Stimulated activated CD8-positive, alpha-beta memory T cell treated with anti-CD3 and anti-CD28 coated beads, Interleukin-7, amount 100 ng/mL, for 4 hours (primary cell): ENCODE measurements at places on chromosomes 7 and 10.

GRCh38 chr7:140635816-140636215 lies 4.8 kb downstream of the DENND2A start:
- DNase-seq: no peak

GRCh38 chr7:89514970-89515369 lies 639.3 kb upstream of the STEAP1 start:
- no peak for DNase-seq

DNA sequence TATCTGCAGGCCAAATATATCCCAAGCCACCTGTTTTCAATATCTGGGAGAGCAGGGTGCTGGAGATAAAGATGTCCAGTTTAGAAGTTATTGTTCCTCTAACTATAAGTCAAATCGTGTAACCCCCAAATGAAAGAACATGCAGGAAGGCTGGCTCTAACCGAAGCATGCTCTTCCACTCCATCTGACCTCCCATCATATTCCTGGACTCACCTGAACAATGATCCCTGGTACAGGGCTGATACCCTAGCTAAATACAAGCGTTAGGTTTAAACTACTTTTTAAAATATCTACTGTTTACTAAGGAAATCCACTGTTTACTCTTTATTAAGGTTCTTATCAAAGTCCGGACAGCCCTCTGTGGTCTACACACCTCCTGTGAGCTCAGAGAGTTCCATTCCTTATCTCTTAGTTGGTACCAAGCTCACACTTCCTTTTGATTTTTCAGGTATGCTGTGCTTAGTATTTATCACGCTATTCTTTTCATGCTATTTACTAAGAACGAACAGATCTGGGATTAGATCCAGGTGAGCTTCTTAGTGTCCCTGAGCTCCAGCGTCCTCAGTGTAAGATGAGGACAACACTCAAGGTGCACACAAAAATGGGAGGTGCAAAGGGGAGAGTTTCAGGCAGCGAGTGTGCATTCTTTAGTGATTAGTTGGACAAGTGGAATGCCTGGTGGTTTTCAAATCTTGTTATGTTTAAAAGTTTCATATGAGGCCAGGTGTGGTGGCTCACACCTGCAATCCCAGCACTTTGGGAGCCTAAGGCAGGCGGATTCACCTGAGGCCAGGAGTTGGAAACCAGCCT lies 23.6 kb upstream of the COBL start:
- DNase-seq: no peak

DNA sequence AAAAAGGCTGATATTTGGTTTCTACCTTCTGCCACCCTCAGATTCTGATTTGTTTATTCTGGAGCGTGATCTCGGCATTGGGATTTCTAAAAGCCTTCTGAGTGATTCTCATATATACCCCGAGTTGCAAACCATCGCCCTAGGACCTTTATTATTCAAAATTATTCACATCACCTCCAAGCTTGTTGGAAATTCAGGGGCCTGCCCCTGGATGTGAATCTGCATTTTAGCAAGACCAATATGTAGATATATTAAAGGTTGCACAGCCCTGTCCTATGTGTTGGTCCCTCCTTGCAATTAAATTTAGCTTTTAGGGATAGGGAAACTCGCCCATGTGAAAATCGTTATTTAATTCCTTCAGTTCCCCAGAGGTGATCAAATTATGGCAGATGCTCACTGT lies 9.0 kb upstream of the CHN2 start:
- no peak for DNase-seq

DNA sequence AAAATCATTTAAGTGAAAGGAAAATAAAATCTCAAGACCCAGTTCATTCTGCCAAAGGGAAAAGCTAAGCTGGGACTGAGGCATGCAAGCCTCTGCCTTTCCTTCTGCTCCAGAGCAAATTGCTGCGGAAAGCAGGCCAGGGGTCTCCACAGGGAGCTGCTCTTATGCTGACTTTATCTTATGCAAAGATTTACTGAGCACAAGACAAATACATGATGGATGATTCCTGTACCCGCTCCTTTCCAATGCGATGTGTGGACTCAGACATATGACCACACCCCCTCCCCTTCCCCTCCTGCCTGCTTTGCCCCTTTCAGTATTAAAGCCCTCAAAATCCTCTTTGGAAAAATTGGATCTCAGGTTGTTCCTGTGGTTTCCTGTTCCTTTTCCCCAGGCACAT lies 74.2 kb upstream of the INSIG1 start:
- no peak for DNase-seq

- DNase-seq: no peak
Observed at GRCh38 chr10:58573144-58573543, 60.5 kb downstream of the BICC1 start.

DNA sequence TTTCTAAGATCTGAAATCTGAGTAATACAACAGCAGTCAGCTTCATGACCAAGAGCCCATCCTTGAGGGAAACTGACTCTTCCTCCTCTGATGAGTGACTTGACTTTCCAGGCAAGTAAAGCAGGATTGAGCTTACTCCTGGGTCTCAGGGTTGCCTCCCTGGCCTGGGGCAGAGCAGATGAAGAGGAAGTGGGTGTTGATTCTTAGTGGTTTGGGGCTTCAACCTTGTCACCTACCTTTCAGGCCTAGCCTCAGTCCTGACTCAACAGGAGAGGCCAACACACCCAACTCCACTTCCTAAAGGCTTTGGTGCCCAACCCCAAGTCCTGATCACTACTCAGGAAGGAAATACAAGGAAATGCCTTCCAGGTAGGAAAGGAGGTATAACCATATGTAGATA lies 54.1 kb downstream of the KCNMA1 start:
- DNase-seq: no peak

DNA sequence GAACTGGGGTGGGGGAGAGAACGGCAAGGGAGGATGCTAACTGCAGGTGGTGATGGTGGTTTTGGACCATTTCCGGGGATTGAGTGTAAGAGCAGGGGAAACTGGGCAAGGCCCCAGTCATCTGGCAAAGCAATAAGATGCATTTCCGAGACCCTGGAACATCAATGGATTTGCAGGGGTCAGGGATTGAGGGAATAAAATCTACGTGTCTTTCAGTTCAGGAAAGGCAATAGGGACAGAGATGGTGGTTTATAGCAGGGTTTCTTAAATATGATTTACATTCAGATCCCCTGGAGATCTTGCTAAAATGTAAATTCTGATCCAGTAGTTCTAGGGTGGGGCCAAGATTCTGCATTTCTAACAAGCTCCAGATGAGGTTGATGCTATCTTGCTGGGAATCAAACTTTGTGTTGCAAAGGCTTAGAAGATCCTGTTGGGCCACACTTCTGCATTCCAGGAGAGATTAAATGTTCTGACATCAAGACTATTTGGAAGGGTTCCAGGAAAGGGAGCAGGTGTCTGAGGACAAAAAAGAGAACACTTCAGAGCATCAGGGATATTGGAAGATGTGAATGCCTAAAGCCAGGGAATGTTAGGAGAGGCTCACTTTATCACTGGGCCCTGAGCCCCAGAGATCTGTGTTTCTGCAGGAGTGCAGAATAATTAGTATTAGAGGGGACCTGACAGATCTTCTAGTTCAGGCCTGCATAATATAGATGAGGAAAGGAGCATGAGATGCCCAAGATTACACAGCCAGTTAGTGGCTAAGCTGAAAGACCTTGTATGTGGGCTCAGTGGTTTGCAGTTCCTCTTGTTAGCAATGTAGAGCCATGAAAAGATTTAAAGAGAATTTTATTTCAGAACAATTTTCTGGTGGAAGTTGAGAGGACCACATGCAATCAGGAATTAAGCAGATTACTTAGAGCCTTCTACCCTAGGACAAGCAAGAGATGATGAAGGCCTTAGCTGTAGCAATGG lies 32.4 kb downstream of the BLNK start:
- no peak for DNase-seq

- no peak for DNase-seq
Observed at GRCh38 chr7:91235211-91235832, 28.9 kb upstream of the FZD1 start.

GRCh38 chr10:101120884-101121653 lies 10.0 kb upstream of the TLX1 start:
- DNase-seq: peak; percentile 28

DNA sequence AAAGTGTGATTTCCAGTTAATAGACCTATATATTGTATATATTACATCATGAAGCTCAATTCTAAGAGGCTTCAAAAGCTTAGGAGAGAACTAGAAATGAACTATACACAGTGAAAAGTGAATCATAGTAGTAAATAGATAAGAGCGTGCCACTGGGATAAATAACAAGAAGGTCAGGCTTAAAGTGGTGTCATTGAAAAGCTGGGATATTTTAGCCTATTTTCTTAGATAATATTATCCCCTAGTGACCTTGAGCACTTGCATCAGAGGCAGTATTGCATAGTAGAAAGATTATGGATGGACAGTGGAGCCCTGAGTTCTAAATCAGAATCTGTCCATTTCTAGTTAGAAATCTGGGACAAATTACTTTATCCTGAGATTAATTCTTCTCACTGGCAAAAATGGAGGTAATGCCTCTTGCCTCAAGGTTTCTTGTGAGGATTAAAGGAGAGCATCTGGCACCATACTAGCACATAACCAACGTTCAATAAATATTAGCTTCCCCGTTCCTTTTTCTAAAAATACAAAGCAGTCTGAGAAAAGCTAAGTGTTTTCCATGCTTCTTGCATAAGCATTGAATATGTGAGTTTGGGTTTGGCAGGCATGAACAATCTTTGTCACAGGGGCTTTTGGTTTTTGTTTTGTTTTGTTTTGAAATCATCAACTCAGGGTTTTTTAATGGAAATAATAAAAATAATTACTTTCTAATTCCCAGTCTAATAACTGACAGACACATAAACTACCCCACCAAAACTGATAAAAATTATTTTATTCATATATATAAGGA lies 27.3 kb upstream of the MACC1 start:
- DNase-seq: no peak

DNA sequence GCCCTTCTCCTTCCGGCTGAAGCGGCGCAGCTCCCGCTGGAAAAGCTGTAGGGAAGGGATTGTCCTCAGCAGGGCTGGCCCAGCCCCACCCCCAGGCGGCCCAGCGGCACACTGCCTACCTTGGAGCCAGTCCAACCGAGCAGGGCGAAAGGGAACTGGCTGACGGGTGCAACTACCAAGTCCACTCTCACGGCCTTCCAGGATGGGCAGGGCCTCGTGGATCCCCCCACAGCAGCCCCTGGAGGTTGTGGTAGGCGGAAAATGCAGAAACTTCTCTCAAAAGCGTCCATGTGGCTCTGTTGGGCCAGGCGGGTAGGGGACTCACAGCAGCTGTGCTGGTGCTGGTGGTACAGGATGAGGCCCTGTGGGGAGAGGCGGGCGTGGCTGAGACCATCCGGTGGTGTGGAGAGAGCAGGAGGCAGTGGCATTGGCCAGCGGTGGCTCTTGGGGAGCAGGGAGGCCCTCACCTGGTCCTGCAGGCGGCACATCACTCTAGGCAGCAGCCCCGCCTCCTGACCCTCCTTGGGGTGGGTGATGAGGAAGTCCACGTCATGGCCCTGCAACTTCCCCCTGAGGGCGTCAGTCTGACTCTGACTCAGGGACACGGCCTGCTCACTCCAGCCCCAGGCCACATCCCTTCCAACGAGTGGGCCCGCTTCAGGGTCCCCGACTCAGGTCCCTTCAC lies 8.4 kb upstream of the PGAM2 start:
- peak; percentile 46 for DNase-seq

GRCh38 chr10:91493313-91493712 lies 83.2 kb downstream of the HECTD2 start:
- no peak for DNase-seq

DNA sequence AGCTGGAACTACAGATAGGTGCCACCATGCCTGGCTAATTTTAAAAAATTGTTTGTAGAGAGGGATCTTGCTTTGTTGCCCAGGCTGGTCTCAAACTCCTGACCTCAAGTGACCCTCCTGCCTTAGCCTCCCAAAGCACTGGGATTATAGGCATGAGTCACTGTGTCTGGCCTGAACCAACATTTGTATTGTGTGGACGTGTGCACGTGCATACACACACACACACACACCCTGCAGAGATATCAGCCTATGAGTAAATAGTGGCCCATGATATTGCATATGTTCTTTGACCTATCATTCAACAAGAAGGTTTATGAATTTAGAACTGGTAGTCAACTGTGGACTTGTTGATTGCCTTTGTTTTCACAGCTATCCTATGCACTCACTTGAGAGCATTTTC lies 161.6 kb downstream of the BAMBI start:
- no peak for DNase-seq

DNA sequence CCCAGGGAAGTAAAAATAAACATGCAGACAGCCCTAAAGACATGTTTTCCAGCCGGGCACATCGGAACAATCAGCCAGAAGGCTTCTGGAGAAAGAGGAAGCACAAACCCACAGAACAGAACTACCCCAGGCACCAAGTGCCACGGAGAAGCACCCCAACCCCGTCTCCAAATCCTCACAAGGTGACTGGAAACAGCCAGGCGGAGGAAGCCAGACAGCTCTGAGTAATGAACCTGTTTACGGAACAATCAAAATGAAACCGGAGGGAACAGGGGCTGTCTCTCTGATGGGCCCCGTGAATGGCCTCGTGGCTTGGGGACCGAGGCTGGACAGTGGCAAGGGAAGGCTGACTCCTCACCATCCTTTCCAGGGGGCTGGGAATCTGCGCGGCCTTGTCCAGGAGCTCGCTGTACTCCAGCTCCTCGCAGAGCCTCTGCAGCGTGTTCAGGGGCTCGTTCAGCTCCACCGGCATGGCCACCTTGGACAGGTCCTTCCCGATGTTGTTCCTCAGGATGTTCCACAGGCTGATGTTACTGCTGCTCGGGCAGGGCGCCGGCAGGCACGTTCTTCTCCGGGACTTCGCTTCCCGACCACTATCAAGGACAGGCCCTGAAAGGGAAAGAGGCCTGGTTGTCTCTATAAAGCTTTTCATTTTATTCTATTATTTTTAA lies 77.0 kb upstream of the GSDME start:
- DNase-seq: no peak

DNA sequence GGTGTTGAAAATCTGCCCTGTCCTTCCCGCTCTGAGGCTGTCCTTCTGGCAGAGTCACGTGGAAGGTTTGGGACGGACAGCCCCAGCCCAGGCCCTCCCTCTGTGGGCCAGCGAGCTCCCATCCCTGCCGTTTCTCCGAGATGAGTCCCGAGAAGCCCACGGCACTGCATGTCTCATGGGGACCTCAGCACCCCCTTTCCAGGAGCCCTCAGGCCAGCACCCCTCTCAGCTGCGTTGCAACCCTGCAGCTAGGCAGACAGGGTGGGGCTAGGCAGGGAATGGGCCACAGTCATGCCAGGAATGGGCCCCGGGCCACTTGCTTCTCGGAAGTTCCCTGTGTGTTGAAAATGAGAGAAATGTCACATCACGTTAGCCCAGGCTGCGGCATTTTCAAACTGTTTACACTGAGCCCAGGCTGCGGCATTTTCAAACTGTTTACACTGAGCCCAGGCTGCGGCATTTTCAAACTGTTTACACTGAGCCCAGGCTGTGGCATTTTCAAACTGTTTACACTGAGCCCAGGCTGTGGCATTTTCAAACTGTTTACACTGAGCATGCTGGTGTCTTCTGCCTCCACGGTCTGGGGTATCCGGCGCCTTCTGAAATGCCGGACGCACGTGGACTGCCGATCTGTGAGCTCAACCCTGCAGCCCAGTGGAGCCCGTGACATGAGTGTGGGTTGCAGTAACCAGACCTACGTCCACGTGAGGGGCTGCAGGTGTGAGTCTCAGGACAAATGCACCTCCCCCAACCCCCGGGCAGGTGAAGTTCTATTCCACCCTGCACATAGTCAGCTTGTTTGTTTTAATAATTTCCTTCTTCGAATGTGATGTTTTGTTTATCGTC lies 42.6 kb downstream of the FAM20C start:
- DNase-seq: no peak

GRCh38 chr7:117008886-117009531 lies 55.7 kb downstream of the ST7 start:
- peak; percentile 7 for DNase-seq

- no peak for DNase-seq
Observed at GRCh38 chr7:162632-163297, 29.6 kb upstream of the FAM20C start.
